ENCODE measurements at places on chromosomes 3 and 15. TPM values are rescaled to one million over a fixed set of nuclear protein-coding genes. Genes with fewer than 3 reads are reported as not detected.
A peak's percentile ranks its signal among the peaks of the same experiment; 100 is the strongest.

Gene UBL7
- total RNA-seq = 85.8 TPM

Gene THPO
- total RNA-seq = not detected

Gene CEP19
- total RNA-seq = 4.1 TPM

Gene GCSAM
- total RNA-seq = not detected

DNA sequence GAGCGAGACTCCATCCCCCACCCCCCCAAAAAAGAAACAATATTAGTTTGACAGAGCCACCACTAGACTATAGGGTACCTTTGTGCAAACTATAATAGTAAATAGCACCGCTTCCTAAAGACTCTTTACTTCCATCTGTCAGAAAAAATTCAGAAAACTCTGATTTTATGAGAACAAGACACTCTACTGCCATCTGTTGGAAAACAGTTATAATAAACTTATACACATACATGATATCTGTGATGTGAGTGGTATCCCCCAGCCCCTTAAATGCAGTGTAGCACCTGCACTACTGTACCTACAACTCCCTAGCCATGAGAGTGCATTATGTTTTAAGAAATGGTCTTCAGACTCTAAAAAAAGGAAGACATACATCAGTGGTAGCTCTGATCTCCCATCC, 47.1 kb upstream of the CTDSPL start:
- no peak for DNase-seq

DNA sequence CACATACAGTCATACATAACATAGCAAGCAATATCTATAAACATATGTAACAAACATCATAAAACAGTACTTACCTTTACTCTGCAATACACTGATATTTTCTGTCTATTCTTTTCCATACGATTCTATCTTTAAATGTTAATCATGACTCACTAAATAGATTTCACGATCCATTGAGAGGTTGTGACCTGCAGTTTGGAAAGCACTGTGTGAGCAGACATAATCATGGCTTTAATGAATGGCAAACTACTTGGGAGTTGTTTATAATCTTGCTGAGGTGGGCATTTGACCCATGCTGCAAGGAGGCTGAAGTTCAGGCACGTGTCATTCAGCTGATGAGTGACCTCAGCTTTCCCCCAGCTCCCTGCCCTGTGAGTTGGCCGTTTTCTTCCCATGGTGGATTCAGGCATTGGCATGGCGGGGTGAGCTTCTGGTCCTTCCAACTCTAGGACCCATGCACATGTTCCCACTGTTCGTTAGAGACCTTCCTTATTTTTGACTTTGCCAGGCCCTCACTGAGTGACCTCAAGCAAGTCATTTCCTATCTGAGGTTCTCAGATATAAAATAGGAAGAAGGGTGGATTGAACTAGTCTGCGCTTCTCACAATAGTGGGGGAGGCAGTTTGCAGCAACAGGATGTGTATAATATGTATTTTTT, 41.7 kb downstream of the PAQR5 start:
- DNase-seq = no peak

- peak; percentile 91 for DNase-seq
These were observed 339.0 kb upstream of the PROK2 start for GRCh38 chr3:72123908-72124441.

DNA sequence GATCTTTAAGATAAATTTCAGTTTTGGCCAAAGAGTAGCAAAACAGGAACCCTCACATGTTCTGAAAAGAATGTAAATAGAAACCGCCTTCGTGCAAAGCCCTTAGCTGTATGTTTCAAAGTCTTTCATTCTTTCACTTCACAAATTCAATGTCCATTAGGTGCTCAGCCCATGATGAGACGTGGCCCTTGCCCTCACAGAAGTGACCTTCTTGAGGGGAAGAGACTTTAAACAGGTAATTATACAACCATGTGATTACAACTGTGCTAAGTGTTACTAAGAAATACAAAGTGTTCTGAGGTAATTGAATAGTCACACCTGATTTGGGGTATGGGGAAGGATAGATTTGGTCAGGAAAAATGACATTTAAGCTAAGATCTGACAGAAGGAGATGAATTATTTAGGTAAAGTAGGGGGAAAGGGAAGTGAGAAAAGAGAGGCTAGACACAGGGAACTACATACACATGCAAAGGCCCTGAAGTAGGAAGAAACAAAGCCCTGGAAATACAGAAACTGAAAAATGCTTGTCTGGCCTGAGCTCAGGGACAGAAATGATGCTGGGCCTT, 19.6 kb downstream of the HSPBAP1 start:
- DNase-seq = no peak

DNA sequence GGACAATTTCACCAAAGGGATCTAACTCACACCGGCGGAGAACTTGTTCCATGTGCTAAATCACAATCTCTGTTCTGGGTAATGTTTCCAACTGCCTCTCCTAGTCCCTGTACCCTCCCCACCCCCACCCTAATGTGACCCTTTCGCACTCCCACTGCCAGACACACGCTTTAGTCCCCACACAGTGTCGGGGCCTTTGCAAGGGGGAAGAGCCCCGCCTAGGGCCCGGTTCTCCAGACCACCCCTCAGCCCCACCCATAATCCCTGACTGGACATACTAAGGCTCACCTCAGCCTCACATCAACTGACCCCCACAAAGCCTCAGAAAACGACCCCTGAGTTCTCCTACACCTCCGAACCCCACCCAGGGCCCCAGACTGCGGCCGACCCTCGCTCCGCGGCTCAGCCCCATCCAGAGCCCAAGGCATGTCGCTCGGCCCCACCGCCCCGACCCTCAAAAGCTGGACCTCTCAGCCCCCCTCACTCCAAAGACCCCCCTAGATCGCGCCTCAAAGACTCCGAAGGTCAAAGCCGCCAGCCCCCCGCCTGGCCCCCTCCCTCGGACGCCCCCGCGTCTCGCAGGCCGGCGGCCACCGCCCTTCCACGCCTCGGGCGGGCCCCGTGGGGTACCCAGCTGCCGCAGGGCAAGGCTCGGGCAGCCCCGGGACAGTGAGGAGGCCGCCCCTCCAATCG, 72.0 kb upstream of the MAP4 start:
- DNase-seq = peak; percentile 55

GRCh38 chr3:128588147-128588546, 62.5 kb downstream of the RPN1 start:
- no peak for DNase-seq

DNA sequence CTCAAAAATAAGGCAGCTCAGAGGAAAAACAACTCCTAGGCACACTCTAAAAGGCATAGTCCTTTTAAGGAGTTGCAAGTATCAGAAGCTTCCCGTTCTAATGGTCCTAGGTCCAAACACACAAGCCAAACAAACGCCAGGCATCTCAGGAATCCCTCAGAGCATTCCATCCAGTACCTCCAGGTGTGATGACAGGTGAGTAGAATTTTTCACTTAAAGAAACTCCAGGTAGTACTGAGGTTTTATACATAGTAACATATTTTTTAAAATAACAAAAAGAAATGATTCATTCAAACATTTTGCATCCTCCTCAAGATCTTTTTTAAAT, 1092.3 kb downstream of the TUSC7 start:
- no peak for DNase-seq

DNA sequence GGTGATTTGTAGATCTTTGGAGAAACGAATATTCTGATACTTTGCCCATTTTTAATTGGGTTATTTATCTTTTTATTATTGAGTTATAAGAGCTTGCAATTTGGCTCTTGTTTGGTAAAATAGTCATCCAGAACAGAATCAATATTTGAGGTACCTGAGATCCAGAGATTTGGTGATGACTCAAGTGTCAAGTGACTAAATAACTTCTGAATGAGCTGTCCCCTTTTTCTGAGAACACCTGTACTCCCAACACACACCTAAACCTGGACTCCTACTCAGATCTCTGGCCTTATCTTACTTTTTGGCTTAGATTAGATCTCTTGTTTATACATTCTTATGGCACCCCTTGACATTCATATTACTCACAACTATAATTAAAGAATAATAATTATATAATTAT, 3.1 kb upstream of the TRA2B start:
- no peak for DNase-seq

GRCh38 chr3:73813291-73813690, 188.6 kb upstream of the PDZRN3 start:
- no peak for DNase-seq

DNA sequence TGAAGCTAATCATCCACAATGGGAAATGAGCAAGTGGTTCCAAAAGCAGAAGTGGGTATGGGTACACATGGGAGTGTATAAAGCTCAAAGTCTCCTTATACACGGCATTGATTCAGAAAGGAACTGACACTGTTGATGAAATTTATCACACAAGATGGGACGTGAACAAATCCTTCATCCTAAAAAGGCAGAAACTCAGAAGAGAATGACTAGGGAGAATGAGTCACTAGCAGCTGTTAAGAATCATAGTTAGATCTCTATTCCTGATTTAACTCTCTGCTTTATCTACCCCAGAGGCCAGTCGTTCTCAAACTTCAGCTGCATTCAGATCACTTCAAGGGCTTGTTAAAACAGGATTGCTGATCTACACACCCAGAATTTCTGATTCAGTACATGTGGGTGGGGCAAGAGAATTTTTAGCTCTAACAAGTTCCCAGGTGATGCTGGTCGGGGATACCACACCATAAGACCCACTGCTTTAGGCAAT, 97.7 kb upstream of the PHLDB2 start:
- DNase-seq = no peak

DNA sequence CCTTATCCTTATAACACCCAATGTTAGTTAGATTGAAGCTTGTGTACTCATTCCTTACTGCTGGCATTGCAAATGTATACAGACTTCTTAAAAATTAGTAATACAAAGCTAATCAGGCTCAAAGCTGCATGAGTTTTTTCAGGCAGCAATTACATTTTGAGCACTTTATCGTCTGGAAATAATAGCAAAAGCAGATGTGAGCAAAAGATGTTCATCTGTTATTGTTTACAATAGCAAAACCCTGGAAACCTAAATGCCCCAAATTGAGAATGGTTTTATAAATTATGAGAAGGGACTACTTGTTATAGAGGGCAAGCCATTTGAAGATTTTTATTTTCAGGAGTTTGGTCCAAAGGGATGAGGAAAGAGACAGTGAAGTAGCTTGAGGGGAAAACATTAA, 126.4 kb downstream of the GADL1 start:
- DNase-seq = no peak

DNA sequence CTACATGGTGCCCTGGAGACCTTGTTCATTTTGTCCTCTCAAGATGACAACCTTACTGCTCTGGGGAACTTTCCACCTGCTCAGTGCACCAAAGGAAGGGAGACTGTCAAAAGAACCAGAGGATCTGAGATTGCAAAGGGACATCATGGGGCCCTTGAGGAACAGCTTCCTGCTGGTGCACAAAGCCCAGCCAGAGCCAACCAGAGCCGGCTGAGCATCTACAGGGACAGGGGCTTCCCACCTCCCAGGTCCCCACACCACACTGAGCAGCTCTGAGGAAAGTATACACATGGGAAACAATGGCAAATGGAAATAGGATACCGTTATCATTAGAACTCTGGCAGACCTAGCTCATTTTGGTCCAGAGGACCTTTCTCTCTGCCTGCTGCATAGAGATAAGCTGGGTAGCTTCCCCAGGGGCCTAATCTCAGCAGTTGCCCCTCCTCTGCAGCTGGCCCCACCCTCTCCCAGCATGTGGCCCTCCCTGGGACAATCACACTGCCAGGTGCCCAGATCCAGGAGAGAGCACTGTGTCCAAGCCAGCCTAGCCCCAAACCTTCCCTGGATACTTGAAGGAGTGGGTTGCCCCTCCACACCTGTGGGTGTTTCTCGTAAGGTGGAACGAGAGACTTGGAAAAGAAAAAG, 123.4 kb upstream of the PRR20G start:
- DNase-seq = no peak

- no peak for DNase-seq
These were observed 3.8 kb downstream of the PSTPIP1 start for GRCh38 chr15:76998663-76999285.

- no peak for DNase-seq
These were observed 921.0 kb upstream of the ROBO1 start for GRCh38 chr3:80688814-80689213.

All from gastrocnemius medialis (tissue), 4 donors.